ENCODE measurements at places on chromosomes 12 and 14.

DNA sequence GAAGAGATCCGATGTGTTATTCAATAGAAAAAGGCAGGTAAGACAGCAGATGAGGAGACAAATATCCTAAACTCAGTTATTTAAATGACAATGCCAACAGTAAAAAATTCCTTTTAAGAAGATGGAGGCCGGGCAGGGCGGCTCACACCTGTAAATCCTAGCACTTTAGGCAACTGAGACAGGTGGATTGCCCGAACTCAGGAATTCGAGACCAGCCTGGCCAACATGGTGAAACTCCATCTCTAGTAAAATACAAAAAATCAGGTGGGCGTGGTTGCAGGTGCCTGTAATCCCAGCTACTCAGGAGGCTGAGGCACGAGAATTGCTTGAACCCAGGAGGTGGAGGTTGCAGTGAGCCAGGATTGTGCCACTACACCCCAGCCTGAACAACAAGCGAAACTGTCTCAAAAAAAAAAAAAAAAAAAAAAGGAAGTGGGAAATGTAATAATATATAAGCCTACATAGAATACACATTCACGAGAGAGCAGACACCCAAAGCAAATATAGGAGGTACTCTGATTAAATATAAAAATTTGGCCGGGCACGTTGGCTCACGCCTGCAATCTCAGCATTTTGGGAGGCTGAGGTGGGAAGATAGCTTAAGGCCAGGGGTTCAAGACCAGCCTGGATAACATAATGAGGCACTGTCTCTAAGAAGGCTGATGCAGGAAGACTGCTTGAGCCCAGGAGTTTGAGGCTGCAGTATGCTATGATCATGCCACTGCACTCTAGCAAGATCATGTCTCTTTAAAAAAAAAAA, 19.0 kb downstream of the CORO1C start:
- H3K27ac ChIP-seq, result peak overlapping the region; percentile 46
- H3K4me3 ChIP-seq, result peak overlapping the region; percentile 61
- peaks cover 79% of the 10 kb centered on the region for H3K4me1 ChIP-seq
- H3K27me3 ChIP-seq, result no peaks in the 10 kb centered on the region

- H3K36me3 ChIP-seq, result peaks cover 9% of the 10 kb centered on the region
- no peak overlapping the region for H3K27ac ChIP-seq
- no peak for DNase-seq
- H3K4me1 ChIP-seq, result no peaks in the 10 kb centered on the region
These were observed 14.7 kb downstream of the MMAB start for GRCh38 chr12:109558374-109559199.

DNA sequence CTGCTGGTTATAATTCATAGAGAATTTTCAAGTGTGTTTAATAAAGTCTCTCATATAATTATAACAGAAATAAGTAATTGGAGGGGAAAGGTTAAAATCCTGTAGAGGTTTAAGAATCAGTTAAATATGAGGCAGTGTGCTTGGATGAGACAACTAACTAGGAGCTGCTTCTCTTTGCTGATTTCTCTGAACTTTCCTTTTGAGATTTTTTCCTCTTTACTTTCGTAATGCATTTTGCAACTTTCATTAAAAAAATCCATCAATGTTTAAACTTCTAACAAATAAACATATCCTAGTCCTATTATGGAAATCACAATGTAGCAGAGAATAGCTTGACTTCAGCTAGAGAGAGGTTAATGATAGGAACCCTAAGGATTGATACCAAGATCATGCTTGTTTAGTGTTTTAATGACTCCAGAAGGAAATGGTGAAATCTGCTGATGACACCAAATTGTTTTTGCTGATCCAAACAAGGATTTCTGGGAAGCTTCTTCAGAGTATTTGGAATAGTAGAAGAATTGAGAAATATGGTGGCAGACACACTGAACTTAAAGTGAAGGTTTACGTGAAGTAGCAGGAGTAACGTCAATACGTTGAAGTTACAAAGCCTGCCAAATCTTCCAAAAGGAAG, 122.6 kb downstream of the RAD51B start:
- 0 out of 2 replicates have a peak overlapping the region, but pooled peaks have one; percentile 17 for H3K27ac ChIP-seq
- no peaks in the 10 kb centered on the region for H3K27me3 ChIP-seq
- H3K4me1 ChIP-seq, result peaks cover 44% of the 10 kb centered on the region
- no peaks in the 10 kb centered on the region for H3K36me3 ChIP-seq

- peaks cover 5% of the 10 kb centered on the region for H3K27me3 ChIP-seq
- no peak for DNase-seq
- H3K36me3 ChIP-seq, result peaks cover 23% of the 10 kb centered on the region
- H3K4me3 ChIP-seq, result no peak overlapping the region
These were observed 13.6 kb downstream of the PLEKHG3 start for GRCh38 chr14:64717870-64718269.

GRCh38 chr12:120287491-120287890, 4.2 kb downstream of the RNU4-2 start:
- no peak overlapping the region for H3K4me3 ChIP-seq
- no peak overlapping the region for H3K27ac ChIP-seq
- H3K4me1 ChIP-seq, result peaks cover 13% of the 10 kb centered on the region
- DNase-seq, result no peak

DNA sequence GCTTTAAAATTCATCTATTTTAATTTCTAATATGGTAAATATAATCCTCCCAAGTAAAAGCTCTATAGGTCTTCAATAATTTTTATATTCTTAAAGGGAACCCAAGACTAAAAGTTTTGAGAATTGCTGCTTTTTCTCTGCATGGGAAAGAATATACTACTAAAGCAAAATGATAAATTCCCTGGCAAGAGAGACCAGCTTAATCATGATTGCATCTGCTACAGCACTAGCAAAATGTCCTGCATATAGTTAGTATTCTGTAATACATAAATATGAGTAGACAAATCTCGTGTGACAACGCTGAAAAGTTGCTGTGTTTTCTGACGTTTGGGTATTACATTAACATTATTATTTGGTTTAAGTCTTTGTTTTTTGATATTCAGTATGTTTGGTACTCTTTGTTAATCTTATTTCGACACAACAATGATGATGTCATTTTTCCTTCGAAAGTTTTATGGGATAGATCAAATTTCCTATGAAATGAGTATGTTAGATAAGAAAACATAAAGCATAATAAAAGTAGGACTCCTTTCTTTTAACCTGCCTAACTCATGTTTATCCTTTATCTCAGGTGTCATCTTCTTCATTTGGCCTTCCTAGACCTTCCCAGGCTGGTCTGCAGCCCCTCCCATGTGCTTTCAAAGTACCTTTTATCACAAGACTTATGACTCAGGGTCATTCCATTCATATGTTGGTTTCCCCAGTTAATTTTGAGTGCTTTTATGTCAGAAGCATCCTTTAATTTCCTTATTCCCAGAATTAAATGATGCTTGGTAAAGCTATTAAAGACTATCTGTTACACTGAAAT, 321.9 kb downstream of the RAD51B start:
- peak; percentile 20 for DNase-seq
- no peaks in the 10 kb centered on the region for H3K27me3 ChIP-seq
- H3K4me1 ChIP-seq, result peaks cover 97% of the 10 kb centered on the region

GRCh38 chr12:92136965-92137721, 8.5 kb downstream of the BTG1 start:
- H3K36me3 ChIP-seq, result peaks cover 36% of the 10 kb centered on the region
- peak overlapping the region; percentile 99 for H3K4me3 ChIP-seq
- H3K4me1 ChIP-seq, result peaks cover 95% of the 10 kb centered on the region
- peak overlapping the region; percentile 91 for H3K27ac ChIP-seq
- H3K27me3 ChIP-seq, result no peaks in the 10 kb centered on the region

GRCh38 chr12:12891080-12891880, at the start of gene GPRC5A:
Gene GPRC5A (plus strand): TSS chr12:12891562. CDS start chr12:12908250, 16,688 bp downstream.
- DNase-seq, result peak; percentile 97
- peak within 1 kb of the TSS; percentile 94 for H3K4me3 ChIP-seq
- peaks cover 49% of the 10 kb centered on the region for H3K36me3 ChIP-seq
- peaks cover 70% of the 10 kb centered on the region for H3K4me1 ChIP-seq
- peaks cover 12% of the 10 kb centered on the region for H3K27me3 ChIP-seq

DNA sequence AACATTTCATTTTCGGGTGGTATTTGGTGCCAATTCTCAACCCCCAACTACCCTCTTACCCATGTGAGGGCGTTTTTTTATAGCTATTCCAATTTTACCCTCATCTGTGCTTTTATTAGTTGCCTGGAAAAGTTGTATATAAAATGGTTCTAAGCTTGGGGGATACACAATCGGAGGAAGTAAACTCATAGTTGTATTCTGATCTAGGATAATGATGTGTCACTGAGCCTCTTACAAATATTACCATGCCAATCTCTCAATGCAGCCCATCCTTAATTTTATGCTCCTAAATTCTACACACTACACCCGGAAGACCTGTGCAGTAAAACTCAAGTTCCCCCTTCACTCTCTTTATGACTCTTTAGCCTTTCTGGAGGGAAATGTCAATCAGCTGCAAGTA, 1206.5 kb upstream of the FLRT2 start:
- H3K4me1 ChIP-seq, result no peaks in the 10 kb centered on the region
- H3K4me3 ChIP-seq, result no peak overlapping the region
- DNase-seq, result no peak

DNA sequence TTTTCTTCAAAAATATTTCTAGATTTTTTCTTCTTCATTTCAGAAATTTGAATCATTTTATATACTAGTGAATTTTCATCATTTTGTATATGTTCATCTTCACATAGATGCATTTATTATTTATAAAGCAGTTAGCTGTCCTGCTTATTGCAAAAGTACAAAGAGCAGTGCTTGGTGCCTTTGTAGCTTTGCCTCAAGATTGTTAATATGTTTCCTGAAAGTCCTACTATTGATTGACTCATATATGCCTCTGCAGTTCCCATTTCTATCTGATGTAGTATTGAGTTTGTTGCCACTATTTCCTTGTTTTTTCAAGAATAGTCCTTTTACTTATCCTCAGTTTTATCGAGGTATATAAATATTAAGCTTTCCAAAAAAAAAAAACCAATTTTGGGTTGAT, 89.7 kb downstream of the PDE3A start:
- H3K36me3 ChIP-seq, result no peaks in the 10 kb centered on the region
- no peak overlapping the region for H3K27ac ChIP-seq
- H3K4me1 ChIP-seq, result peaks cover 14% of the 10 kb centered on the region
- H3K27me3 ChIP-seq, result 0 out of 2 replicates have a peak, but pooled peaks cover 2% of the 10 kb centered on the region
- H3K4me3 ChIP-seq, result no peak overlapping the region

DNA sequence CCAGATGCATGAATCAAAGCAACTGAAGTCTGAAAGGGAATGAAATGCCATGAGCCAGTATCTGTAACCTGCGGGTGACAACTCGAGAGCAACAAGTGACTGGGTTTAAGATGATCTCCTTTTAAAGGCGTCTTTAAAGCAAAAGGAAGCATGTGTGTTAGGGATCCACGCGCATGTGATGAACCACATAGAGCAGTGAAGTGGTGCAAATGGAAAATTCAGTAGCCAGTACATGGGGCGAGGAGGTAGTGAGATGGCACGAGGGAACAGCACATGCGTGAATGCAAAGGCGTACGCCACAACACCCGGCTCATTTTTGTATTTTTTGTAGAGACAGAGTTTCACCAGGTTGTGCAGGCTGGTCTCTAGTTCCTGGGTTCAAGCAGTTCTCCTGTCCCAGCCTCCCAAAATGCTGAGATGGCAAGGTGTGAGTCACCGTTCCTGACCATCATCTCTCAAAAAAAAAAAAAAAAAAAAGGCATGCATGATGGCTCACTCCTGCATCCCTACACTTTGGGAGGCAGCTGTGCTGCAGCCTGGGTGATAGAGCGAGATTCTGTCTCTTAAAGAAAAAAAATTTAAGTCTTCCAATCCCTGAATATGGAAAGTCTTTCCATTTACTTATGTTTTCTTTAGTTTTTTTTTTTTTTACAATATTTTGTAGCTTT, 24.6 kb upstream of the BCL7A start:
- no peaks in the 10 kb centered on the region for H3K27me3 ChIP-seq
- peaks cover 19% of the 10 kb centered on the region for H3K4me1 ChIP-seq
- no peak overlapping the region for H3K27ac ChIP-seq

DNA sequence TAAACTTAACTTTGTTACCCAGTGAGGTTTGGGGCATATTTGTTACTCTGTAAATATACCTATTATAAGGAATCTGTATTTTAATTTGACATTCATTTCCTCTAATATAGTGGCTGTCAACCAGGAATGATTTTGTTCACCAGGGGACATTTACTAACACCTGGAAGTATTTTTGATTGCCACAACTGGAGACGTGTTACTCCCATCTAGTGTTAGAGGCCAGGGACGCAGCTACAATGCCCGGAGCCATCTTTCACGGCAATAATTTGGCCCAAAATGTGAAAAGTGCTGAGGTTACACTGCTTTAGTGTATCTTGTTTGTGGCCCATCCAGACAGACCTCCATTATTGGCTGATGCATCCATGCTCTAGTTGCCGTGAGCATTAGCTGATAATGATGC, 881.3 kb upstream of the ATXN7L3B start:
- H3K36me3 ChIP-seq, result 0 out of 2 replicates have a peak, but pooled peaks cover 4% of the 10 kb centered on the region
- H3K4me1 ChIP-seq, result no peaks in the 10 kb centered on the region
- H3K27ac ChIP-seq, result no peak overlapping the region
- H3K27me3 ChIP-seq, result no peaks in the 10 kb centered on the region
- H3K4me3 ChIP-seq, result no peak overlapping the region

DNA sequence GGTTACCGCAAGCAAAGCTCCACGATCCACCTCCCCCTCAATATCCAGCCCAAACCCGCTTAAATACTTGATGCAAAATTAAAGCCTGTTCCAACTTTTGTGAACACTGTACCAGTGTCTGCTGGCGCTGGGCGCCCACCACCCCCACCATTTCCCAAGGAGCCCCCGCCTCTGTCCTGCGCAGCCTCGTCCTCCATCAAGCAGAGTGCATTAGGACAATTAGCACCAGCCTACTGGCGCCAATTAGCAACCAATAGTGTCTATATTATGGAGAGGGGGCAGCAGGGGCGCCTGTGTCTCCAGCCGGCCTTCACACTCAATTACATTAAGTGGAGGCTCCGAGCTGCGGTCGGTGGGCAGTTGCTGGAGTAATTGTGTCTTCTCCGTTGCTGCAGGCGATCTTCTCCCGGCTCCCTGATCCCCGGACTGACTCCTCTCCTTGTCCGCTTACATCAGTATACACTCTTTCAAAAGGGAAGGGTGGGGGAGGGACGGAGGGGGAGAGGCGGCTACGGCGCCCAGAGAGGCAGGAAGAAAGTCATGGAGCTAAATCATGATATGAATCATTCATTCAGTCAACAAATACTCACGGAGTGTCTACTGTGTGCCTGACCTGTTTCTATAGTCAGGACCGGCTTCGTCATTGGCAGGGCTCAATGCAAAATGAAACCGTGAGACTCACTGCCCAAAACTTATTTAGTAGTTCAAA, 707.3 kb downstream of the MED13L start:
- H3K27ac ChIP-seq, result peak overlapping the region; percentile 74
- H3K36me3 ChIP-seq, result no peaks in the 10 kb centered on the region
- peaks cover 3% of the 10 kb centered on the region for H3K27me3 ChIP-seq
- H3K4me1 ChIP-seq, result peaks cover 12% of the 10 kb centered on the region
- peak; percentile 67 for DNase-seq
- H3K4me3 ChIP-seq, result peak overlapping the region; percentile 77

- H3K36me3 ChIP-seq, result no peaks in the 10 kb centered on the region
- peak; percentile 87 for DNase-seq
- 0 out of 2 replicates have a peak overlapping the region, but pooled peaks have one; percentile 5 for H3K4me3 ChIP-seq
- peaks cover 2% of the 10 kb centered on the region for H3K27me3 ChIP-seq
- H3K27ac ChIP-seq, result peak overlapping the region; percentile 69
- peaks cover 40% of the 10 kb centered on the region for H3K4me1 ChIP-seq
These were observed 33.7 kb downstream of the CPM start for GRCh38 chr12:68899251-68899771.
